ENCODE measurements at places on chromosomes 5 and 9.

GRCh38 chr5:15007646-15008045, 136.1 kb upstream of the ANKH start:
- no peak for DNase-seq

DNA sequence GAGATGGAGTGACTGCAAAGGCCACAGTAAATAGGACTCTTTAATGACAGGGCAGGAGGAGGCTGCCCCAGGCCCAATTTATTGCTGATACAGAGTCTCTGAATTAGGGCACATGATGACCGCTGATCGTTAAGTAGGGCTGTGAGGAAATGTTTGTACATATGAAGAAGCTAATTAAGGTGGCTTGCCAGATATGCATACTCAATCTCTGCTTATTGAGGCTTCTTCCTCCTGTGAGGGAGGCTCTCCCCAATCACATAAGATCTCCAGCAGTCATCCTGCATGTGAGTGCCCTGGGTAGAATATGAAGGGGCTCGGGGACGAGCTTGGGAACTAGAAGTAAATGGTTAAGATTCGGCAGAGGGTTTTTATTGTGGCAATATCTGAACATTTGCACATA, 8.2 kb upstream of the CD180 start:
- DNase-seq = no peak

DNA sequence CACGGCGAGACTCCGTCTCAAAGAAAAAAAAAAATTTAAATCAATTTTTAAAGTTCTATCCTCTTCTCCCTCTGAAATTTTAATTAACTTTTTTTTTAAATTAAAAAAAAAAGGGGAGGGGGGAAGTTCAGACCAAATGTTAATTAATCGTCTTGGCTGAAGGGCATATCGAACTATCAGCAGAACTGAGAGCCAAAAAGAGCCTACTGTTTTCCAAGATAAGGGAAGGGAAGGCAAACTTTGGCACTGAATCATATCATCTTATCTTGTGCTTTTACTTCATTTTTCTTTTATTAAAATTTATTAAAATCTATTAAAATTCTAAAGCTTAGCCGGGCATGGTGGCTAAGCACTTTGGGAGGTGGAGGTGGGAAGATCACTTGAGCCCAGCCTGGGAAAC, 45.9 kb upstream of the MTMR12 start:
- DNase-seq = no peak

DNA sequence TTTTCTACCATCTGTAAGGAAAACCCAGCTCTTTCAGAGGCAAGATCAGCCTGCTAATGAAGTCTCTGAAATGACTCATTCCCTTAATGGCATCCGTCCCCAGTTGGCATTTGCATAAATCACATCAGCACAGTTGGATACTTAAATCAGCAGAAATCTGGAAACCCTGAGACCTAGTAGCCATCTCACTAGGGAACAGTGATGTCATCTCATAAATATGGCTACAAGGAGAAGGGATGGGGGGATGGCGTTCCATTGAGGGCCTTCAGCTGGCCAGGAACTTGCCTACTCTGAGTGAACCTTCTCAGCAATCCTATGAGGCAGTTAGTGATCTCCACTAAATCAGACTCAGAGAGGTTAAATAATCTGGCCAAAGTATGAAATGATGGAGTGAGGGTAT, 81.8 kb downstream of the CMYA5 start:
- DNase-seq = peak; percentile 76

DNA sequence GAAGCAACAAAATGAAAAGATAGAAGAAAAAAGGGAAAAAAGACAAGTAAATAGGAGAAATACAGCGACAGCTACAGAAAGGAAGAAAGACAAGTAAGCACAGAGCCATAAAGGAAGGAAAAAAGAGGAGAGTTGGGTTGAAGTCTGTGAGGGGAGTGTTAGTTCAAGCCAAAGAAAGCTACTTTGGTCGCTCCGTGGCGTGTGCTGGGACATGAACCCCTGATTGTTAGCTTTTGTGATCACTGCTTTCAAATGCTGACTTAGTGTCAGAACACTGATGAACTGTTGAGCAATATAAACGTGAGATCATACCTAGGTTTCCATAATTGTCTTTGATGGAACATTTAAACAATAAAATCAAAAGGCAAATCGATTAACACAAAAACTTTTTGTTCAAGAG, 370.1 kb downstream of the TMEM161B start:
- DNase-seq = no peak

DNA sequence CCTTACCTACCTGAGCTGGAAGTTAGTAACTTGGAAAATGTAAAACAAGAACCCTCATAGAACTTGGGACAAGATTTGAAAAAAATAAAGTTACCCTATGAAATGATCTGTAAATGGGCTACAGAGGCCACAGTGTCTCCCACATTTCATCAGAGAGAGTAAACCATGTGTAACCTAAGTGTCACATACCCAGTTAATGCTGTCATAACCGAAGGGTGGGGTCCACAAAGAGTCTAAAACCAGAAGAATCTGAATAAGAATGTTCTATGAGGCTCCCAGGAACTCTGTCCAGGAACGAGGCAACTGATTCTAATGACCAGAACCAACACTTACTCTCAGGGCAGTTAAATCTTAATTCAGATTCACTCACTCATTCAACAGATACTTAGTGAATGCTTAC, 1.0 kb upstream of the FAM13B start:
- peak; percentile 42 for DNase-seq

DNA sequence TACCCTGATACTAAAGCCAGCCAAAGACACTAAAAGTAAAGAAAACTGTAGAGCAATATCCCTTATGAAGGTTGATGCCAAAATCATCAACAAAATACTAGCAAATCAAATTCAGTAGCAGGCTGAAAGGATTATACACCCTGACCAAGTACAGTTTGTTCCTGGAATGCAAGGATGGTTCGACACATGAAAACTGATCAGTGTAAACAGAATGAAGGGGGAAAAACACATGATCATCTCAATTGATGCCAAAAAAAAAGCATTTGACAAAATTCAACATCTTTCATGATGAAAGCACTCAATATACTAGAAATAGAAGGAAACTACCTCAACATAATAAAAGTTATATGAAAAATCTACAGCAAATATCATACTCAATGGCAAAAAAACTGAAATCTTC, 43.5 kb upstream of the LRRC14B start:
- no peak for DNase-seq

DNA sequence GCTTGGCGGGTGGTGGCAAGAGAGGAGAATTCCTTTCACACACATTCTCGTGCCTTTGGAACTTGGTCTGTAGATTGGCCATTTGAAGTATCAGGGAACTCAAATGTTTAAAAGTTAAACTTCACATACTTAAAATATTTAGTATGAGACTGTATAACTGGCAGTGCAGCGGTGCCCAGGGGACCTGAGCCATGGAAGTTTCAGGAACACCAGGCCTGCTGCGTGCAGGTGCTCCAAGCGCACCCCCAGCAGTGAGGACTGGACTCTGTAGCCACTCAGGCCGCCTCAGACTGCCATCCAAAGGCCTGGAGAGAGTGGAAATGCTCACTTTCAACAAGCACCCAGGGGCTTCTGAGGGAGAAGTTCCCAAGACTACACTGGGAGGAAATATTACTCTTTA, 273.5 kb upstream of the IRX2 start:
- DNase-seq = no peak

DNA sequence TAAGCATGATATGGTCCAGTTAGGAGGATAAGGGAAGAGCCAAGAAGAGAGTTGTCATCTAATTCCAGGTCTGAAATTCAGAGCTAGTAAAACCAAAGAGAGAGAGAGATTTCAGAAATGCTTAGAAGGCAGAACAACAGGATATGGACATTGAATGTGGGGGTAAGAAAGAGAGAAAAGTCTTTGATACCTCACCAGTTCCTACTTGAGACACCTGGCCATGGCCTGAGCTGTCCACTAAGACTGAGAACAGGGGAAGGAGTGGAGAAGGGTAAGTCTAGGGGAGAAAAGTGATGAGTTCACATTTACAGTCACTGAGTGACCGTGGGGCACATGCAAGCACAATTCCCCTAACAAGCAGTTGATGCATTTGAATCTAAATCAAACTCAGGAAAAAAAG, 35.5 kb downstream of the TIMD4 start:
- no peak for DNase-seq

GRCh38 chr9:13481274-13481673, 201.8 kb upstream of the MPDZ start:
- DNase-seq = no peak

DNA sequence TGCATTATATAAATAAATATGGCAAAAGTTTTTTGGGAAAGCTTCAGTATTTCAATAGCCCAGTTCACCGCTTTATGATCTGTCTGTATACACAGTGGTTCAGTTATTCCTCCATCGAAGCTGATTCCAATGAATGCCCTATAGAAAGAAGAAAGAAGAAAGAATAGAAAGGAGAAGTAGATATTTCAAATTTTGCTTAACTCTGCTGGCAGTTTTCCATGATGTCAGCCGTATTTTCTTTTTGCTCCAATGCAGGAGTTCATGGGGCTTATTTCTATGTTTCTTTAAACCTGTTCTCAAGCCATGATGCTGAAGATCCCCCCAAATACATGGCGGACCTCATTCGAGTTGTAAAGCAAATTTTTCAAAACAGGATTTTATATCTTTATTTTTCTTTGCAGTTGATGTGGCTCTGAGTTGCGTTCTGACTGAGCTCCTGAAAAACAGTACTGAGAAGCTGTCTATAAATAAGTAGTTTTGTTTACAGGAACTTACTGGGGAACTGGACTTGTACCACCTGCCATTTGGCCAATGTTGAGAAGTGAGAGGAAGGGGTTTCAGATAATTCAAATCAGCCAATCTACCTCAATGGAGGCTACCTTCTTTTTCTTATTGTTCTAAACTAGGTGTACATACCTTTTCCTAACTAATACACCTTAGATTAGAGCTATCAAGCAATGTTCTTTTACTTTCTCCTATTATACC, 418.5 kb upstream of the MEF2C start:
- DNase-seq = no peak

DNA sequence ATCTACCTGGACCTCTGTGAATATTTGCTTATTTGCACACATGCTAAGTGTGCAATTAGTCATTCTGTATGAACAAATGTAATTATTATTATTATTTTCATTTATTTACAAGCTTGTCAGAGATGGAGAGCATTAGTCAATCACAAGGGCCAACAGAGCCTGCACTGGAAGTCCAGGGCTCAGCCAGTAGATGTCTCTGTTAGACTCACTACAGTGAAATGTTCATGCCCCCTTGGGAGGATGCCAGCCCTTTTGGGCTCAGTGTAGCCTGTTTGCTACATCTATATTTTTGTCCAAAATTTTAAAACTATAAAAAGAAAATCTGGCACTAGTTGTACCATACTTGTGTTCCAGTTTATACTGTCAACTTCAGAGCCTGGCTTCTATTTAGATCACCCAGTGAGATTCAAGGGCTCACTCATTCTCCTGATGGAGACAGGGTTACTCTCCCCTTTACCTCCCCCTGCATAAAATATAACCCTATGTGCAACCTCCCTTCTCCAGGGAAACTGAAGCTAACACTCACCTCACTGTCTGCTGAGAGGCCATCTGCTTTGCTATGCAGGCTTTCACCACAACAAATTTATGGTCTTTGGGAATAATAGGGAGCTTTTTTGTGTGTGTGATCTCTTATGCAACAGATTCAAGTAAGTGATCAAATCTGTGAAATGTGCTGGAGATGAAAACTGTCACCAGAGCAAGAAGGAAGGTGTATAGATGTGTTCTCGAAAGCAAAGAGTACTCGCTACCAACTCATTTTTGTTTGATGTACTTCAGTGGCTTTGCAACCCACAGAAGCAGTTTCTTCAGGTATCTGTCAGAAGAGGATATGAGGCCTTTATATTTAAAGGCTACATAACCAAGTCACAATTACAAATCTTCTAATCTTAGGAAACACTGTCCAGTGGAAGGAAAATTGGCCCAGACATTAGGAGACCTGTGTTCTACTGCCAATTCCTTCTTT, 99.9 kb upstream of the TLE4 start:
- DNase-seq = peak; percentile 43

DNA sequence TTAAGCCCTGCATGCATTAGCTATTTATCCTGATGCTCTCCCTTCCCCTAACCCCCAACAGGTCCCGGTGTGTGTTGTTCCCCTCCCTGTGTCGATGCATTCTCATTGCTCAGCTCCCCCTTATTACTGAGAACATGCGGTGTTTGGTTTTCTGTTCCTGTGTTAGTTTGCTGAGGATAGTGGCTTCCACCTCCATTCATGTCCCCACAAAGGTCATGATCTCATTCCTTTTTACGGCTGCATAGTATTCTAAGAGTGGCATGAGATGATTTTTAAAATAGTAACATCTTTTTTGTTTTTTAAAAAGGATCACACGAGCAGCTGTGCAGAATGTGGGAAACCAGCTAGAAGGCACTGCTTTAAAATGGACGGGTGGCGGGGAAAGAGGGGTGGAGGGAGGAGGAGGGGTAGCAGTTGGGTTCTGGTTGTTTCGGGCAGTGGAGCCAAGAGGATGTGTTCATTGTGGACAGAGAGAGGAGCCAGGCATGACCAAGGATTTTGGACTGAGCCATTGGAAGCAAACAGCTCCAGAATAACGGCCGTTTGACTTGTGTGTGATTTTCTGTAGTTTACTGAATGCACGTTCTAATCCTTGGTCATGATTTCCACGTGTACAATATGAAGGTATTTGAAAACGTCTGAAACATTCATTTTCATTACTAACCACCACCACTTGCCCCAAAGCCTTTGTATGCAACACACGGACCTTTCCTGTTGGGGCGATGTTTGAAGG, 1.7 kb upstream of the TENT4A start:
- DNase-seq = no peak

- no peak for DNase-seq
These were observed 119.2 kb downstream of the SMARCA2 start for GRCh38 chr9:2134391-2134790.

GRCh38 chr9:117656002-117656401, 48.2 kb upstream of the TLR4 start:
- DNase-seq = no peak

- DNase-seq = no peak
These were observed 128.9 kb downstream of the ADAMTS12 start for GRCh38 chr5:33762859-33763258.

GRCh38 chr5:158390577-158390976, 531.6 kb upstream of the CLINT1 start:
- DNase-seq = peak; percentile 75

DNA sequence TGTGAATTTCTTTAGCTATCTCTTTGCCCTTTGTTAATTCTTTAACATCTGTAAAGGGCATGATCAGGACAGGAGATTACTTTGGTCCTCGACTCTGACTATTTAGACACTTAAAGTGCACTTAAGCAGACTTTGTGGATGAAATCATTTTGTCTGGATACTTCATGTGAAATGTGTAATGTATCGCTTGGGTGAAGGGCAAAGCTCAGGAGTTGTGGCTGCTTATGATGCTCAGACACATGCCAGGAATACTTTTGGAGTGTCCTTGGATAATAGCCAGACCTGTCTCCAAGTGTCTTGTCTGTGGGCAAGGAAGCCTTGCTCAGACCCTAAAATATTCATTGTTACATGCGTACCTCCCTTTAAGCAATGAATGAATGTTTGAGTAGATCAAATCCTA, 87.8 kb downstream of the RAI14 start:
- peak; percentile 37 for DNase-seq

DNA sequence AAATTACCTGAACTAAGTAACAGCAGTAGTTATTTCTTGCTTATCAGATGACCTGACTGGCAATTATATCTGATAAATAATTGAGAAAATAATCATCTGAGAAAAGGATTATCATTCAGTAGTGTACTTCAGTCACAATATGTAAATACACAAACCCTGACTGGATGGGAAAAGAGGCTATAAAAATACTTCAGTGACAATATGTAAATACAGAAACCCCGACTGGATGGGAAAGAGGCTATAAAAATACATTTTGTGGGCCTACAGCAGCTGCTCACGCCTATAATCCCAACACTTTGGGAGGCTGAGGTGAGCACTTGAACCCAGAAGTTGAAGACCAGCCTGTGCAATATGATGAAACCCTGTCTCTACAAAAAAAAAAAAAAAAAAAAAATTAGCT, 11.1 kb downstream of the UBAP2 start:
- DNase-seq = no peak
